ENCODE measurements at places on chromosomes 1 and 21.

DNA sequence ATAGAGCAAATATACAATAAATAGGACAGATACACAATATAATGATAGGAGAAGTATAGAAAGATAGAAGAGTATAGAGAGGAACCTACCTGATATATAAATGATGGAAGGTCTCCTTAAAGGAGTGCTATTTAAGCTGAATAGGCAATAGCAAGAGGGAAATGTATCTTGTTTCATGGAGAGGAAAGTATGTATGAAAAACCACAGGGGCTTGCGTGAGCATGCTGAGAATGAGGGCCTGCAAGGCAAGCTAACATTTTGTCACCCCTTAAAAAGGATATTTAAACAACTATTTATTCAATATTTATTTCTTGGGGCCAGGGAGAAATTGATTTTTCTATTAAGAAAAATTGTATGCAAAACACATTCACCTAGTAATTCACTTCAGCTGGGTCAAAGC, 150.9 kb upstream of the ZRANB2 start:
- DNase-seq = peak; percentile 9

DNA sequence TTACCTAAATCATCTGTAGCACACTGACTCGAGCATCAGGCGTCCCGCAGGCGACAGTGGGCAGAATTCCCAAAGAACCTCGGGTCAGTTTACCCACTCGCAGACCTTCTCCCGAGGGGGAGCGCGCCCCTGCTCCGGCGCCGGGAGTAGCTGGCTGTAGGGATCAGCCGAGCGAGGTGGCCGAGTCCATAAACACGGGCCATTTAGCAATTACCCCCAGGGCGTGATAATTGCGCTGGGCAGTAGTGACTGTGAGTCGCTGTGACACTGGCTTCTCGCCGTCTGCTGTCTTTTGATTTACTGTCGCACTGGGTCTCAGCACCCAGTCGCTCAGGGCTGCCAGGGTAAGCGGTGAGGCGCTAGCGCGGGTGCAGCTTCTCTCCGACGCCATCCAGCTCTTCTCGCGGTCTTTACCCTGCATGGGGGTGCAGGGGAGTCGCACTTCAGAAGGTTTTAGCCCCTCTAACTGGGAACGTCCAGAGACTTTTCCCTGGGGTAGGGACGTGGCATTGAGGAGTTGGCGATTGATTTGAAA, 16.2 kb downstream of the HLX start:
- DNase-seq = no peak

DNA sequence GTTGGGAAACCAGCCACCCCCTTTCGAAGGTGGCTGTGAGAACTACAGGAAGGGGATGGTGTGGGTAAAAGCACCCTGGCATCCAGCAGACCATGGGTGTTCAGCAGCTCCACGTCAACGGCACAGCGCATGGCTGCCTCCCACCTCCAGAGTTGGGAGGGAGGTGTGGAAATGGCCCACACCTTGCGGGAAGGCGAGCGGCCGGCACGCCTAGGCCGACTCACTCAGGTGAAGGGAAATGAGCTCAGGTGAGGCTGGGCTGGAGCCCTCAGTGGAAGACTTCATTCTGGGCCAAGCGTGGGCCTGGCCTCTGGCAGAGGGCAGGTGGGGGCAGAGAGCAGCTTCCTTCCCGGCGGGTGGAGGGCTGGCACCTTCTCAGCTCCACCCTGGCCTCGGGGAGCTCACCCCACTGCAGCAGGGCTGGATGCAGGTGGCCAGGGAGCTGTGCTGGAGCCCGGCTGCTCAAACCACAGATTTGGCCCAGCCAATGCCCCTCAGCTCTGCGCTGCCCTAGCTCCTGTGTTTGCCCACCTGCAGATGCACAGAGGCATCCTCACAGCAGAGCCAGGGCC, 24.8 kb upstream of the ALDH4A1 start:
- no peak for DNase-seq

- peak; percentile 91 for DNase-seq
These were observed 869 bp downstream of the NAV1 start for GRCh38 chr1:201539561-201540431.
